ENCODE measurements at places on chromosomes 3 and 15. TPM values are rescaled to one million over a fixed set of nuclear protein-coding genes. Genes with fewer than 3 reads are reported as not detected.

- DNase-seq, result peak; percentile 91
Observed at GRCh38 chr3:101902041-101902440, 52.7 kb downstream of the NFKBIZ start.

DNA sequence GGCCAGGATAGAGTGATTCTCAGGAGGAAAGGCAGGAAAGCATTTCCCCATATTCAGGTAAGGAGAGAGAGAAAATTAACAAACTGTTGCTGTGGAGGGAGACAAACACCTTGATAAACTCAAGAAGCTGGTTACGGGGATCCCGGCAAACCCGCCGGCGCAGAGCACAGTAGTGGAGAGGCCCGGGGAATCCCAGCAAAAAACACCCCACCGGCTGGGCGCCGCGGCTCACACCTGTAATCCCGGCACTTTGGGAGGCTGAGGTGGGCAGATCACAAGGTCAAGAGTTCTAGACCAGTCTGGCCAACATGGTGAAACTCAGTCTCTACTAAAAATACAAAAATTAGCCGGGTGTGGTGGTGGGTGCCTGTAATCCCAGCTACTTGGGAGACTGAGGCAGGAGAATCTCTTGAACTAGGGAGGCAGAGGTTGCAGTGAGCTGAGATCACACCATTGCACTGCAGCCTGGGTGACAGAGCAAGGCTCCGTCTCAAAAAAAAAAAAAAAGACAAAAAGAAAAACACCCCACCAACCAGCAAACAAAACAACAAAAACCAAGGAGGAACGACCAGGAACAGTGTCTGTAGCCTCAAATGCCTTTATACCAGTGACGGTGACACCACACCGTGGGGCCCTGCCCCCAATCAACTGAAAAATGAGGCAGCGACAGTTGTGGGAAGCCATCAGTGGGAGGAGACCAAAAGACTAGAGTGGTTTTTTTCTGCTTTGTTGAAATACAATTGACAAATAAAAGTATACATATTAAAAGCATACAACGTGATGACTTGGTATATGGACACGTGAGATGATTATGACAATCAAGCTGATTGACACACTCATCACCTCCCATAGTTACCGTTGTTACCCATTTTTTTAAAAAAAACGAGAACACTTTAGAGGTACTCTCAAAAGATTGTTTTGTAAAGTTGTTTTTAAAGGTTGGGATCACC lies 40.2 kb upstream of the IDH2 start:
- DNase-seq, result no peak

- no peak for DNase-seq
Observed at GRCh38 chr3:94787734-94788270, 724.9 kb downstream of the NSUN3 start.

DNA sequence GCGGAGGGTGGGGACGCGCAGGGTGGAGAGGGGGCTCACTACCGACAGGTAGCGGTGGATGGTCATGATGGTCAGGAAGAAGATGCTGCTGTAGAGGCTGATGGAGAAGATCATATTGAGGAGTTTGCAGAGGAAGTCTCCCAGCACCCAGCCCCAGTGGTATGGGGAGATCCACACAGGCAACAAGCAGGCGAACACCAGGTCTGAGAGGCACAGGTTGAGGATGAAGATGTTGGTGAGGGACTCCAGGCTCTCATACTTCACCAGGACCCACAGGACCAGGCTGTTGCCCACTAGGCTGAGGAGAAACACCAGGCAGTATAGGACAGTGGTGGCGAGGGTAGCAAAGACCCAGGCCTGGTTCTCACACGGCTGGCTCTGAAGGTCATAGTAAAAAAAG lies 5.8 kb downstream of the XCR1 start:
- no peak for DNase-seq

DNA sequence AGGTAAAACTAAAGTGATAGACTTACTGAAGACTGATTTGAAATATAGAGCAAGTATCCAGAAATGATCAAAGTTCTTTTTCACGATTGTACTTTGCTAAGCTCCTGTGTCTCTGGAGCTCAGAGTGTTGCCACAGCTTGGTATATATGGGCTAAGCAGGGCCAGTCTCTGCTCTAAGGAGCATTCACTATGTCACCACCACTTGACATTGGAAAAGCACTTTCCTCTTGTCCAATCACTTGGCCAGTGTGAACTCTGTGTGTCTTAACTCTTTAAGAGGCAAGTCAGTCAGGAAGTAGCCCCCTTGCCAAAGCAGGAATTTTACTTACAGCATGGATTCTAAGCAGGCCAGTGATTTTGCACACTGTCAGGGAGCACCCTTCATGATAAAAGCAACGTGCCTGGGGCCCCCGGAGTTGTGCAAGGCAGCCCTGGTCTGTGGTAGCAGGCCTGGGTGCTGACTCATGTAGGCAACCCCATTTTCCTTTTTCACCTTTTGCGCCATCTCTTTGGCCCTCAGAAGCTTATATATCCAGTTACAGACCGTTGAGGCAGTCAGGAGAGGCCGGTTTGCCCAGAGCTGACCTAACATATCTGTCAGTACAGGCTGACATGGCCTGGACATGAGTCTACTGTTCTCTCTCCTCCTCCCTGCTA lies 73.0 kb downstream of the HCN4 start:
- DNase-seq, result no peak

- DNase-seq, result no peak
Observed at GRCh38 chr3:87873136-87873535, 185.7 kb downstream of the CGGBP1 start.

GRCh38 chr15:46304321-46304720 lies 669.5 kb downstream of the SQOR start:
- DNase-seq, result no peak

TM6SF1 gene
- total RNA-seq, result 0.69 TPM

USP13 gene
- total RNA-seq, result 27.8 TPM

CPN2 gene
- 0.08 TPM for total RNA-seq

CA12 gene
- total RNA-seq, result 0.74 TPM

CHDH gene
- 24.1 TPM for total RNA-seq

CHRM5 gene
- not detected for total RNA-seq
